ENCODE measurements at places on chromosomes 2 and 18.

DNA sequence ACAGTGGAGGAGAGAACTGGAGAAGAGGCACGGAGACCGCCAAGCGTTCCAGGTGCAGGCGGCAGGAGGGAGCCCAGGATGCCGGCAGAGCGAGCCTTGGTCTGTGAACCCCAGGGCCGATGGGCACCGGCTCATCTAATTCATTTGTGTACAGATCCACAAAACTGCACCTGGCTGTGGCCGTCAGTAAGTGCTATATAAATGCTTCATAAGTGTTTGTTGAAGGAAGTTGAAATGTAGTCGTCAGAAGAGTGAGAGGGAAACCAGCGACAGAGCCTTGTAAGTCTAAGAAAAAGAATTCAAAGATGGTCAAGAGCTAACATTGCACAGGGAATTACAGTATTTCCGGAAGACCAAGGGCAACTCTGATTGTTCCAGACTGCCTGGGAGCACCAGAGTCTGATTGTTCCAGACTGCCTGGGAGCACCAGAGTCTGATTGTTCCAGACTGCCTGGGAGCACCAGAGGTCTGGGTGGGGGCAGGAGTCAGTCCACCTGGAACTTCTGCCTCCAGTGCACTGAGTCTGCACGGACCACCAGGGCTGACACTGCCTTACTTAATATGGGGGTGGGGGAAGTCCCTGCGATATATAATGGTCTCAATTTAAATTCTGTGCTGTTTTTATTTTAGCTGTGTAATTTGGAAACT is 112.3 kb downstream of the BCL2 start:
- no peak for DNase-seq
- no peaks in the 10 kb centered on the region for H3K27me3 ChIP-seq
- H3K4me1 ChIP-seq = peaks cover 22% of the 10 kb centered on the region

DNA sequence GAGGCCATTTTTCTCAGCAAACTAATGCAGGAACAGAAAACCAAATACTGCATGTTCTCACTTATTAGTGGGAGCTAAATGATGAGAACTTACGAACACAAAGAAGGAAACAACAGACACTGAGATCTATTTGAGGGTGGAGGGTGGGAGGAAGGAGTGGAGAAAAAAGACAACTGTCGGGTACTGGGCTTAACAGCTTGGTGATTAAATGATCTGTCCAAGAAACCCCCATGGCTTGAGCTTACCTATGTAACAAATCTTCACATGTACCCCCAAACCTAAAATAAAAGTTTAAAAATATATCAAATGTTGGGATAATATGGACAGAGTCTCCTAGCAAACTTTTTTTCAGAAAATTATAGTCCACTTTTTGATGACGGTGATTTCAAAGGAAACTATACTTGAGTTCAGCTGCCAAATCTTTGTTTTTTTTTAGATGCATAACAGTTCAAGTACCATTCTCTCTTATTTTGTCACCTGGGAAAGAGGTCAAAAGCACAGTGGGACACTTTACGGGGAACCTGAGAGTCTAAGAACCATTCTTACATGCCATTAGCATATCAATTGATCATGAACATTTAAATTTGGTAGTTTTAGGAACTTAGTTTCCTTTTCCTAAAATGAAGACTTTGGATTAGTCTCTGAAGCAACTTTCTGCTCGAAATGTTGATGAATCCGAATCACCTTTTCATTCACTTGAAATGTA is 835.0 kb downstream of the NRXN1 start:
- DNase-seq = no peak
- H3K27ac ChIP-seq = no peak overlapping the region
- H3K36me3 ChIP-seq = no peaks in the 10 kb centered on the region
- H3K27me3 ChIP-seq = no peaks in the 10 kb centered on the region

DNA sequence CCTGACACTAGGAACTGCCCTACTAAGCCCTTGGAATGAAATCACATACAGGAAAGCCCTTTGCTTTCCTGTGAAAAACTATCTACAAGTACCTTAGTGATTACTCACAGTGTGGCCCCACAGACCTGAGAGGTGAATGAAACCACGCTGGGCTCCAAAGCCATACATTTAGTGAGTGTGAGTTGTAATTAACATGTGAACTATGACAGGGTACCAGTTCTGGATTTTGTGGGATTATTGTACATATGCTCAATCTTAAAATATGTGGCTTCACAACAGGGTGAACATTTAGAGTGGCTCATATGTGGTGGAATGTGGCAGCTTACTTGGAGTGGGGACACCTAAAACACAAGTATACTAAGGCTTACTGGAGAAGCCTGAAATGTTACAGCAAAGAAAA is 12.3 kb downstream of the KCTD1 start:
- H3K27me3 ChIP-seq = no peaks in the 10 kb centered on the region
- DNase-seq = no peak
- H3K4me1 ChIP-seq = no peaks in the 10 kb centered on the region
- H3K36me3 ChIP-seq = no peaks in the 10 kb centered on the region

- H3K27me3 ChIP-seq = no peaks in the 10 kb centered on the region
- DNase-seq = no peak
- no peak overlapping the region for H3K4me3 ChIP-seq
- no peak overlapping the region for H3K27ac ChIP-seq
- no peaks in the 10 kb centered on the region for H3K36me3 ChIP-seq
Observed at GRCh38 chr2:215514516-215514915, 78.6 kb upstream of the FN1 start.

DNA sequence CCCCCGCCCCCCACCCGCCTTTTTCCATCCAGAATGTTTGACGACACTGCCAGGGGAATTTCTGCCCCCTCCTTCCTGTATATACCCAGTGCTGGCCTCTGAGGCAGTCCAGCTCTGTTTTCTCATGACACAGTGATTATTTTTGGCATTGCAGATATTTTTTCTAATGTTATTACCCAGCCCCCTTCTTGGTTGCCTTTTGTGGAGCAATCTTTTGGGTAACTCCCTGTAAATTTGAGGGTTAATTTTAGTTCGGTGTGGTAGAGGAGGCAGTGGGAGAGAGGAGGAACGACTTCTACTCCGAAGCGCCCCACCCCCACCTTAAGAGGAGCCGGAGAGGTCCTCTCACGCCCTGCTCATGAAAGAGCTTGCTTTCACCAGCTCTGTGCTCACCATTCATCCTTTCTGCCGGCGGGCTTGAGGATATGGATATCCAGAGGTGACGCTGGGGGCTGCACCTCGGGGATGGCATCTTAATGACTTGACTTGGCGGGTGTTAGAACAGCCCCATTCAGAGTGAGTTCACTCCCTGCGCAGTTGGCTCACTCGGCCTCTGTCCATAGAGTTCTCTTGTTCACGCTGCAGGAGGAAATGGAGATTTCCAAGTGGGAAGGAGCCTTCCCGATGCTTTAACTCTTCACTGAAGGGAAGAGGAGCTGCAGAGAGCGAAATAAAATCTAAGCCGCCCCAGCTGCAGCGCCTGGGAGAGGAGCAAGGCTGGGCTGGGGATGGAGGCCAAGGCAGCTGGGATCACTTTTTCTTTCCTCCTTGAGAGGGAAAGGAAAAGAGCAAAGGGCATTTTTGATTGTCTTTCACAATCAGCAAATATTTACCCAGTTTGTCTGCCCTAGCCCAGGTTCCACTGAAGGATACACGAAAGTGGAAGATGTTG is 38.4 kb downstream of the EPAS1 start:
- no peaks in the 10 kb centered on the region for H3K36me3 ChIP-seq
- no peaks in the 10 kb centered on the region for H3K27me3 ChIP-seq
- H3K4me1 ChIP-seq = peaks cover 18% of the 10 kb centered on the region
- peak overlapping the region; percentile 55 for H3K4me3 ChIP-seq
- peak; percentile 83 for DNase-seq
- peak overlapping the region; percentile 86 for H3K27ac ChIP-seq

DNA sequence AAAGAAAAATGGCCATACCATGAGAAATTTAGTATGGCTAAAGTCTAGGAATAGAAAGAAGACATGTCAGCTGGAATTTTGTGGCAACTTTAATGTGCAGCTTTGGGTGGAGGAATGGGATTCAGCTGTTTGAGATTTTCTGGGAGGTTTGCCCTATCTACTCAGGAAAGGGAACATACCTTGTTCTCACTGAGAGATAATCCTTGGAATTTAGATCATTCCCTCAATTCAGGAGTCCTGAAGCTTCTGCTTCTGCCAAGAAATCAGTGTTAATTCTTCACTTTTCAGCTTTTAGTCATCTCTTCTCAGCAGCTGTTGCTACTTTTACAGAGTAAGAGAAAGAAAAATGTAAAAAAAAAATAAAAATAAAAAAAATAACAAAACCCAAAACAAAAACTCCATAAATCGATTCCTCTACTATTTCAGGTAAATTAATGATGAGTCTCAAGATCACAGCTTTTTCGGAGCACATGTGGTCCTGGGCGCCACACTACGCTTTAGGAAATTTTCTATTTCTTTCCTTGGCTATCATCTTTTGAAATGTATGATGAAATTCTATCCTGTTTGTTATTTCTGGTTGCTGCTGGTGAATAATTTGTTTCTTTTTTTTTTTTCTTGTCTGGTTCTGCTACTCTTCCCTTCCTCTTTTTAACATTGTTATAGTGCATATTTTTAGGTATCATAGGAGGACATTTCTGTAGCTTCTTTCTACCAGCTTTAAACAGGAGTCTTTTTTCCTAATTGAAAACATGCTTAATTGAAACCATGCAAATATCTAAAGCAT is 18.9 kb upstream of the BAZ2B start:
- no peaks in the 10 kb centered on the region for H3K27me3 ChIP-seq
- H3K36me3 ChIP-seq = no peaks in the 10 kb centered on the region
- no peak for DNase-seq
- no peaks in the 10 kb centered on the region for H3K4me1 ChIP-seq
- no peak overlapping the region for H3K27ac ChIP-seq
- no peak overlapping the region for H3K4me3 ChIP-seq

Measured in ascending aorta (tissue), 2 donors.